Foreskin fibroblast (primary cell): ENCODE measurements at places on chromosomes 1 and 21.
A peak's percentile ranks its signal among the peaks of the same experiment; 100 is the strongest.

DNA sequence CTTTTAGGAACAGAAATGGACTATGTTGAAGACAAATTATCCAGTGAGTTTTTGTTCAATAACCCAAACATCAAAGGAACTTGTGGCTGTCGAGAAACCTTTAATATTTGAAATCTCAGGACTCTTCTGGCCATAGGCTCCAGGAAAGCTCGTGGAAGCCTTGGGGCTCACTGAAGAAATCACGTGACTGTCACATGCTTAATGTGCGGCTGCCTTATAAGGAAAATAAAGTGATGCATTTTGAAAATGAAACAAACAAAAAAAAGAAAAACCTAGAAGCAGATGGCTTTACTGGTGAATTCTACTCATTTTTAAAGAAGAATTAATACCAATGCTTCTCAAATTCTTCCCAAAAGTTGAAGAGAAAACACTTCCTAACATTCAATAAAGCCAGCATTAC lies 228.4 kb upstream of the RAB4A start:
- DNase-seq, result no peak

GRCh38 chr1:75345538-75346292 lies 211.5 kb downstream of the LHX8 start:
- DNase-seq, result peak; percentile 48

- DNase-seq, result no peak
These were observed 133.6 kb upstream of the POGK start for GRCh38 chr1:166705376-166706289.

DNA sequence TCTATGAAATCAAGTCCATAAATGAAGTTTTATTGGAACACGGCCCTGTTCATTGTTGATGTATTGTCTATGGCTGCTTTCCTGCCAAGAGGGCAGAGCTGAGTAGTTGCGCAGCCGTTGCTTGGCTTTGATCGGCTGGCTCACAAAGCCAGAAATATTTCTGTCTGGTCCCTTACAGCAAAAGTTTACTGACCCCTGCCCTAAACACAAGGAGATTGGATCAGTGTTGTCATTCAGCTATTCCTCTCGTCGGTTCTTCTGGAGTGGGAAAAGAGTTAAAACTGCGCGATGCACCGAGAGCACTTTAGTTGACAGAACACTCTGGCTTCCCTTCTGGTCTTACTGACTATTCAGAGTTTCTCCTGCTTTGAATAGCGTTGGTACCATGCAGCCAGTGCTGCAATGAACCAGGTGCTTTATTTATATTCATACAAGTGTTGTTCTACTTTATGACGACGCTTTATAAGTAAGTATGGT lies 868 bp downstream of the ZBTB40 start:
- DNase-seq, result peak; percentile 27

- no peak for DNase-seq
These were observed 11.3 kb downstream of the LY9 start for GRCh38 chr1:160807247-160807646.

DNA sequence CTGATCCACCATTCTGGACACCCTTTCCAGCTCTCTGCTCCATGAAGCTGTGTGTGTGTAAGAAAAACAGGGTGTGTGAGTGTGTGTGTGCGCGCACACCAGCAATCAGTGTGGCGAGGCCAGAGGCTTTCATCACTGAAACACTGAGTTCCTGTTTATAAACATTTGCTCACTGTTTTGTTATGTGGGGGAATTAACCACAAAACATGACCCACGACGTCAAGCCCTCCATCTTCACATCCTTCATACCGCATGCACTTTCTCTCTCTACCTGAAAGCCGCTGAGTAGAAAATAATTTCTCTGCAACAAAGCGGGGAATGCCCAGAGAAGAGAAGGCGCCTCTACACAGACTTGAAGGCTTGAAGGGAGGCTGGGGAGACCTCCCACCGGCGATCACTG lies 148.9 kb upstream of the IRF2BP2 start:
- no peak for DNase-seq

DNA sequence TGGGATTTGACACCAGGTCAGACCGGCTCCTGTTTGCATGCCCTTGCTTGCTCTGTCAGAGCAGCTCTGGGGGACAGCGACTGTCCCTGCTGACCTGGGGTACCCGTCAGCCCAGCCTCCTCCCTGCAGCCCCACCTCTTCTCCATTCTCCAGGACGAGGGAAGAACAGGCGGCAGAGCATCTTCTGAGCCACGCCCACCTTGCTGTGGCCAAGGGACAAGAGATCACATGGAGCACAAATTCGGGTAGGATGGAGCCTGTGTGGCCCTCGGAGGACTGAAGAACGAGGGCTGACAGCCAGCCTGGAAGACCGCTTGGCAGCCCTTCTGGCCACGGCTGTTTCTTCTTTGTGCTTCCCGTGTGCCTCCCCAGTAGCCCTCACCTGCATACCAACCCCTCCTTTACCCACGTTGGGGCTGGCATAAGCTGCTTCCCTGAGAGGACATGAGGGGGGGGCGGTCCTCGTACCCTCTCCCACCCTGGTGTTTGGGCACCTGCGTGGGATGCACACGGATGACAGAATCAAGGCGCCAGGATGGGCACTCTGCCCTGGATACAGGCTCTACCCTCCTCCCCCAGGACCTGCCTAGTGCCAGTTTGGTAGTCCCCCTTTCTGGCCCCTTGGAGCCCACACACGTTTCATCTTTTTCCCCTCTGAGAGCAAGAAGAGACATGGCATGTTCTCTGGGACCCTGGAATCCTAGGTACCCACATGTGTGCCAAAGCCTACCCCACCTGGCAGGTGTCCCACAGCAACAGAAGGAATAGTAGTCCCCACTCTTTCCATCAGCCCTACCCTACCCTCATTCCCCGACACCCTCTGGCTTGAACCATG lies 26.9 kb downstream of the CDK18 start:
- DNase-seq, result no peak

GRCh38 chr1:226632169-226632879 lies 83.8 kb downstream of the STUM start:
- DNase-seq, result no peak

DNA sequence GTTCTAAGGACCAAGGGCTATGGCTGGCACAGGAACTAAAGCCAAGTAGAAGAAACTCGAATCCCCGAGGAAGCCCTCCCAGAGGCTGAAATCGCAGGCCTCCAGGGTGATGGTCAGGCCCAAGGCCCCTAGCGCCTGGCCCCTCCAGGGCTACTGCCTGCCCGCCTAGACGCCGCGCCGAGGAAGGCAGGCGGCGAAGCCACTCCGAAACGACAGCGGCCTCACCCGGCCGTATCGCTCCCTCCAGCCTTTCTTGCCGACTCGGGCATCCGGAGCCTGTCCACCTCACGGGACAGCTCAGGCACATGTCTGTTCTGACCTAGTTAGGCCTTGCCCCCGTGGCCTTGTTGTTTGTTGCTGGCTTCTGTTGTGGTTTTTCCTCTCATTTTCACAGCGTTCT lies 9.7 kb upstream of the LHX8 start:
- DNase-seq, result no peak

- DNase-seq, result no peak
These were observed 33.0 kb upstream of the PDPN start for GRCh38 chr1:13550663-13551062.

- DNase-seq, result no peak
These were observed 187.1 kb upstream of the CACNA1E start for GRCh38 chr1:181296180-181296579.

DNA sequence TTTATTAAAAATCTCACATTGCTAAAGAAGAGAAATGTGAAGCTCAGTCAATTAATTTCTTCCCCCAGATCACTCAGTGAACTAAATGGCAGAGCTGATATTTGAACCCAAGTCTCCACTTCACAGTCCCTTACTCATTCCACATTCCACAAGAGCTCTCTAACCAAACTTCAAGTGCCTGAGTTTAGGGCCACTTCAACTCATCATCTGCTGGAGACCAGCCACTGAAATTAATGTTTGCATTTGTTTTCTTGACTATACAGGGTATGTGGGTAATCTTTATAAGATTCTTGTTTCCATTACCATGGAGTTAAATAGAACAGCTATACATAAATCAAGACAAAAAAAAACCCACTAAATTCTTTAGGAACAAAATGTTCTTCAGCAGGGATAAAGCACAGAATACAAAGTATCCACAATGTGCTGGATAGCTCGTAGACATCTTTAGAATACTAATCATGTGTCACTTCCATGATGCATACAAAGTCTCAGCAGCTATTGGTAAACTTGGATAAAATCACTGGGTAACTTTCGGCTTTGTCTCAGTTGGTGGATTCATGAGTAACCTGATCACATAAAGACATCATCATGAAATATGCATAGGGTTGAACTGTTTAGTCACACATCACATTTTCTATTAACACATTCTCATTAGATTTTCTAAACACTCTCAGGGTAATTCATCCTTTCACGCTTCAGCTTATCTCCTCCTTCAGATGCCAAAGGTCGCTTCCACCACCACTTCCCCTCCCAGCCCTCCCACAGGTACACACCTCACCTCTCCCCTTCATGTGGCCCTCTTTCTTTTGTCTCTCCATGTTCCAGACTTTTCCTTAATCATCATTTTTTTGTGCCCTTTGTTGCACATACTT lies 89.8 kb downstream of the LRRC53 start:
- DNase-seq, result no peak

GRCh38 chr1:153288634-153289275 lies 24.0 kb downstream of the PGLYRP3 start:
- DNase-seq, result no peak

DNA sequence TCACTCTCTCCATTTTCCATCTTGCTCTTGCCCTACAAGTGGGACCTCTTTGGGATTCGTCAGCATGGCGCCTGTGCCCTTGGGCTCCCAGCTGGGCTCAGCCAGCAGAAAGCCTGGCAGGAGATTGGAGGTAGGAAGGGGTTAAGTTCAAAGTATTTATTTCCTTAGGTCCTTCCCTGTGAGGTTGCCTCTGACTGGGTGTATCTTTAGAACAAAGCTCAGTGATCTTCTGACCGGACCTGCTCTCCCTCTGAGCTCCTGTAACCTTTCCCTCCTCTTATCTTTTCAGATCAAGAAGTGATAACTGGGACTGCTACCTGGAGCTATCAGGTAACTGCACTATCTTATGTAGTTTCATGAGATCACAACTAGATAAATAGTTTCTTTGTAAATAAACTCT lies 75.8 kb upstream of the ABCD3 start:
- no peak for DNase-seq

DNA sequence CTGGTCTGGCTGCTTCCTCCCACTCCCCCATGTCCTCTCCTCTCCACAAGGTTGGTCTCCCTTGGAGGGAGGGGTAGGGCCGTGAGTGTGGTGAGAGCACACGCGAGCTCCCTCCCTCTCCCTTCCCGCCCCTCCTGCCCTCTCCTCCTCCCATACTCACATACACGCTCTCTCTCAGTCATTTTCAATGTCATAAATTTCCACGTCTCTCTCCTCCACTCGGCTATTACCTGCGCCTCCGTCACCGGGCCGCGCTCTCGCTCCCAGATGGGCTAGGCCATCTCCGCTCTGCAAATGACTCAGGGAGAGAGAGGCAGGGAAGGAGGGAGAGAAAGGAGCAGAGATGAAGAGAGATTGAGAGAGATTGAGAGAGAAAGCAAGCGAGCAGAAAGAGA lies 36.7 kb upstream of the DMBX1 start:
- DNase-seq, result no peak

DNA sequence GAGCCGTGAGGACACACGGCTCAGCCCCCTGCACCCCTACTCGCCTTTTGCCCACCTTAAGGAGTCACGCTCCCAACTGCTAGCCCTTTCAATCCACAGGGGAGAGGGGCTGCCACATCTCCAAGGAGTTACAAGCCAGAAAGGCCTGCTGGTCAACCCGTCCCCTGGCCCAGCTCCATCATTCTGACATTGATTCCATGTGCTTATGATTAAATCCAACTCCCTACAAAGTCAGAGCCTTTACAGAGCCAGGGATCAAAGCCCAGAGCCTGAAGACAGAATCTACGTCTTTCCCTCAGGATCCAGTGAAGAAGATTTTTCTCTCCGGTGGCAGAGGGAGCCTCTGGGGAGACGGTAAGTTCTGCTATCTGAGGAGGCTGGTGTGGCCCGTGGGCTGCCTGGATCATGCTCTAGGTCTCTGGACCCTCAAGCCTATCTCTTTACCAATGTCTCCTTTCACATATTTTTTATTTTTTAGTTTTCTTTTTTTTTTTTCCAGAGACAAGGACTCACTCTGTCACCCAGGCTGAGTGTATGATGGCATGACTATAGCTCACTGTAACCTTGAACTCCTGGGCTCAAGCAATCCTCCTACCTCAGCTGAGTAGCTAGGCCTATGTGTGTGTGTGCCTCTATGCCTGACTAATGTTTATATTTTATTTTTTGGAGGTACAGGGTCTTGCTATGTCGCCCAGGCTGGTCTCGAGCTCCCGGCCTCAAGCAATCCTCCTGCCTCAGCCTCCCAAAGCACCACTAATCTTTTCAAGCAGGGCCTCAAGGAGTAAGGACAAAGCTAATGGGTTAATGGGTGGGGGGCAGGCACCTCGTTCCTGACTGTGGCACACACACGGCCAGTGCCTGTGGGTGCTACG lies 61.3 kb downstream of the SLC66A1 start:
- peak; percentile 50 for DNase-seq

DNA sequence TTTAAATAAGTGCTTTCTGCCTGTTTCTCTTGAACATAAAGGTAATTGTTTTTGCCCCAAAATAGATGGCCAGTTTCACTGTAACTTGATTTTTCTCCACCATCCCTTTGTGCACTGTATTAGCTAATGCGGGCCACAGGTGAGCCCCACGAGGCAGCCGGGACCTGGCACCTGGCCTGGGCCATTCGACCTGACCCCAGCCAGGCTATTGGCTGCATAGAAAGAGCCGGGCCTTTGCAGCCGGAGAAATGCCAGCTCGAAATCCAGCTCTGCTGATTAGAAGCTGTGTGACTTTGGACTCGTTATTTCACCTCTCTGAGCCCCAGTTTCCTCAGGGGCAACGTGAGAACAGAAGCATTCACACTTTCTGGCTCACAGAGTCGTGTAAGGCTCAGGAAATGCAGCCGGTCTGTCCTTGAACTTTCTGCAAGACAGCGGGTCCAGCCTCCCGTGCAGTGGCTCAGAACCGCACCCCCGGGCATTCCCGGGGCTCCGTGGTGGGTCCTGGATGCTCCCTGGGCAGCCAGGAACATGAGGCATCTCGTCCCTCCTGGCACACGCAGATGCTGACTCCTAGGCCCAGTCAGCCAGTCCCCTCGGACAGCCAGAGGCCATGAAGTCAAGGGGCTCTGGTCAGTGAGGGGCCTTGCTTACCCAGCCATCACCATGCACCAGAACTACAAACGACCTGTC lies 37.4 kb upstream of the ACTRT2 start:
- DNase-seq, result no peak

DNA sequence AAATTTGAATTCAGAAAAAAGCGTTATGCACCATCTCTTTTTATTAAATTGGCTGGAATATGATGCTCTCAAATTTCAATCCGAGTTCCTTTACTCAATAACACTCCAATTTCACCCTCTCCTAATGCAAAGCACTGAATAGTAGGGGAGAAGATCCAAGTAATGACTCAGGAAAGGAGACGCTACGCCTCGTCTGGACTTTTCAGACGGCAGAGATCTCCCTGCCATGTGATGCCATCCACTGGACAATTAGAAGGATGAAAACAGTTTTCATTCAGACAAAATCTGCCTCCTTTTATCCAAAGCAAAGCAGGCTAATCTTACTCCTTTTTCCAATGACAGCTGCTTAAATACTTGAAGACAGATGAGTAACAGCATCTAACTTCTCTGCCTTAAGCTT lies 242.4 kb upstream of the GREM2 start:
- peak; percentile 30 for DNase-seq
